ENCODE measurements at places on chromosomes 5 and 9.
A peak's percentile ranks its signal among the peaks of the same experiment; 100 is the strongest.

GRCh38 chr5:124576848-124577409 lies 169.5 kb downstream of the ZNF608 start:
- DNase-seq: no peak

- DNase-seq: no peak
Observed at GRCh38 chr9:129394061-129394885, 216.2 kb upstream of the IER5L start.

- DNase-seq: no peak
Observed at GRCh38 chr5:32020946-32021345, 153.2 kb downstream of the GOLPH3 start.

DNA sequence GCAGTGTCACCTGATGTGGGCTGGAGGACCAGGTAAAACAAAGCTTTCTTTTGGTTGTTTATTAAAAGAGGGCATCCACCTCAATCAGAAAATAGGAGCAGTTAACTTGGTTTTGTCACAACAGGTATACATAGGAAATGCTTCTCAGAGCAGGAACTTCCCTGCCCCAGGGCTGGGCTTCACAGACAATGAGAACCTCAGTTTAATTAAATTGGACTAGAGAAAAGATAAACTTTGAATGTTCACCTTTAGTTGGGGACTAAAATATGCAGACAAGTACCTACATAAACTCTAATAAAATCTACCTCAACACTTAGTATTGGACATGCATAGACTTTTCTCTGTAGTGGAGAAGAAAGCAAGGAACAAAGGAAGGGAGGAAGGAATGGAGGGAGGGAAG lies 392.0 kb downstream of the ENC1 start:
- DNase-seq: no peak

DNA sequence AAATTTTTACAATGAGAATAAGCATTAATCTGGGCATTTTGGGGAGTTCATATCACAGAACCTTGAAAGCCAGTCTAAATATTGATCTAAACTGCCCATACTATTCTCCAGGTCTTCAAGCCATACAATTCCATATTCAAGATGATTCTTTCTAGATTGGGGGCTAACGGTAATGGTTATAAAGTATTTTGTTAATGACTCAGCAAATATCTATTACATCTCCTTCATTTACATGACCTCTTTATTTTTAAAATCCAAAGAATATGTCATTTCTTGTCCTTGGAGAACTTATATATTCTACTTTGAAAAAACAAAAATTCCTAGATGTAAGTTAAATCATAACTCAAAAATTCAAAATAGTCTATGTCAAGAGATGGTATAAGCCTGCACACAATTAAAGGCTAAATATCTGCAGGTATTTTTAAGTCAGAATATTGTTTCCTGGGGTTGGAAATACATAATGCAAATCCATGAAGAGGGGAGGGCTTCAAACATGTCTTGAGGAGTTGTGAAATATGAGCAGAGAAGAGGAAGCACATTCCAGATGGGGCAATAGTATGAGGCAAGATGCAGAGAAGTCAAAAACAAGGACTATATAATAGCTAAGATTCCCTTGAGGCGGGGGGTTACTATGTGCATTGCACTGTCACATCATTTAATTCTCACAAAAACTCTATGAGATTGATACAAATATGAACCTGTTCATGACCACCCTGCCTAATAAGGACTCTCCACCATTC lies 526.4 kb downstream of the NR2F1-AS1 start:
- no peak for DNase-seq

GRCh38 chr5:93658044-93658443 lies 75.0 kb downstream of the NR2F1 start:
- no peak for DNase-seq

DNA sequence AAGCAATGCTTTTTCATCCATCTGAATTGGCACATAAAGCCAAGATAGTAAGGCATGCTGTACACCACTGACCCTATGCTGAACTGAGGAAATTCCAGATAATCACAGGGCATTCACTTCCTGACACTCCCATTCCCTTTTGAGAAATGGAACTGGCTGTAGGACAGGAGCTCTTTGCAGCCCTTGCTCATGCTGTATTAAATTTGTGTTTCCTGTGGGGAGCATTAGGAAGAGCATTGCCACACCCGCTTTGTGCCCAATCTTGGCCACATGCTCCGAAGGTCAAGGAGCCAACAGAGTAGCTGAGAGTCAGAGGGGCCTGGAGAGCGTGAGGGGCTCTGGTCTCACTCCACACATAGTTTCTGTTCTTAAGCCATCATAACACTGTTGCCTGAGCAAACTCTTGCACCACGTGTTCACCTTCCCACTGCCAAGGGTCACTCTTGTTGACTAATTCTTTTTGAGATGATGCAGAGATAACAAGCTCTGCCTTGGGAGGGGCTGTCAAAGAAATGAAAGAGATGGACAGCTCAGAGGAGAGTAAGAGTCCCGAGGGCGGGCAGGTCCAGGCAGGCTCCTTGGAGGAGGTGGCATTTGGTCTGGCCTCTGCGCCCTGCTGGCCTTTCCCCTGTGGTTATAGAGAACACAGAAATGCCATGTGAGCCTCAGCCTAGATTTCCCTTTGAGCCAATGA lies 31.7 kb upstream of the ARAP3 start:
- peak; percentile 16 for DNase-seq

- DNase-seq: no peak
Observed at GRCh38 chr9:14373336-14373666, 59.4 kb upstream of the NFIB start.

- DNase-seq: no peak
Observed at GRCh38 chr9:35010351-35010958, 20.9 kb downstream of the DNAJB5 start.

DNA sequence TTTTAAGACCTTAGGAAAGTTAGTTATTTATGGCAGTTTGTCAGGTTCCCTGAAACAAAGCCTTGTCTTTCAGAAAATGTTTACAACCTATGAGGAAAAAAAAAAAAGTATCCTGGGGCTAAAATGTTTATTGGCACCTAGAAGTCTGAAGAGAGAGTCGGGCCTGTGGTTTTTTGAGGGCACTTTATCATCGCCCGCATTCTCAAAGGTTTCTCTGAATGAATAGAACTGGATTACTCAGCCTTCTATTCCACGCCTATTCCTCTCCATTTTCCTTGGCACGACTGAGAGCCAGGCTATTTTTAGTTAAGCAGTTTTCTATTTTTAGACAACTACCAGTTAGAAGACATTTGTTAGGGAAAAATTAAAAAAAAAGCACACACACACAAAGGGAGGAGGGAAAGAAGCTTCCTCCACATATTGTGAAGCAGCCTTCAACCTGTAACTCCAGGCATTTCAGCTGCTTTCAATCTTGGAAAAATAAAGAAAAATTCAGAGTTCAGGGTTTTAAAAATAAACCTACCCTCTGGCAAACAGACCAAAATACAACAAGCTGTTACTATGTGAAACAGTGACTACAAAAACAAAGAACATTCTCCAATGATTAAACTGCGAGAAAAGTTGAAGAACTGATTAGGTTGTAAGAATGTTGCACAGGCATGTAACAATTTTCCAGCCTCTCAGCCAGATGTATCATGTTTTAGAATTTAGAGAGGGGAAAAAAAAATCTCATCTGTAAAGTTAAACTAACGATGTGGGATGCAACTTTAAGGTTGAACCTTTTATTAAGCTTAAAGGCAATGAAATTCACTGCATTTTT lies 97.0 kb downstream of the MEF2C start:
- peak; percentile 54 for DNase-seq

DNA sequence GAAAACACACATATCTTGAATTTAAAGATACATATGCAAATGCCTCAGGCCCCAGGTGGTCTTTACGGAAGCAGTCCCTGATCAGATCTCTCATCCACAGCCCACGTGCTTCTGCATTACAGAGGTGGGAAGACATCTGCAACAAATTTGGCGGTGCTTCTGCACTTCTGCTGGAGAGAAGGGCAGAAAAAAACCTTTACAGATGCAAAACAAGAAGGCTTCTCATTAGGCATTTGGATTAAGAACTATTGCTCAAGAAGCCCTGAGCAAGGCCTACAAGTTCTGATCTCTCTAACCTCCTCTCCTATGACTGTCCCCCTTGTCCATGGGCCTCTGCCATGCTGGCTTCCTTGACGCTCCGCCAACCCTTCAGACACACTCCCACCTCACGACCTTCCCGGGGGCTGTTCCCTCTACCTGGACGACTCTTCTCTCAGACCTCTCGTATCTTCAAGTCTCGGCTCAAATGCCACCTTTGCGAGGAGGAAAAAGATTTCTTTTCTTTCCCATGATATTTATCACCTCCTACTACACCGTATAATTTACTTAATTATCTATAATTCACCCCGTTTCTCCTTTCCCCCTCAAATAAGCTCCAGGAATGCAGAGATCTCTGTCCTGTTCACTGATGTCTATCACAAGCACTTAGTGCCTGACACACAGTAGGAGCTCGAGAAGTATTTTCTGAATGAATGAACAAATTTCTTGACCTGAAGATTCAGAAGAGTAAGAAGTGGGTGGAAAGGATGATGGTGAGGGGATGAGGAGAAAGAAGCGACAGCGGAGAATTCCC lies 1.1 kb downstream of the MTMR12 start:
- DNase-seq: no peak

DNA sequence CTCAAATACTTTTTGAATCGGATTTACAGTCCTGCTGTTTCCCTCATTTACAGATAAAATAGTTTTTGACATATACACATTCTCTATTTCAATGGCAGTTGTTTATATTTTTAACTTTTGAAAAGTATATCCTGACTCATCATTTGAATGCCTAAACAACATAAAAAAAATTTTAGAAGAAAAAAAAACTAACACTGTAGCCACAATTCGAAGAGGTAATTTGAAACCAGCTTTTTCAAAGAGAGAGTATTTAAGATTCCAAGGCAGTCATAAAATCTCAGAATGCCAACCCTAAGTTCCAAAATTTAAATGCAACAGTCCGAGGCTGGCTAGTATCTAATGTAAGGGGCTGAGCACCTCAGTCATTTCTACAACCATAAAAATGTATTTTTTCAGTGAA lies 626.8 kb downstream of the DNAH5 start:
- no peak for DNase-seq

- no peak for DNase-seq
Observed at GRCh38 chr5:141747152-141748141, 65.4 kb upstream of the ARAP3 start.

- DNase-seq: no peak
Observed at GRCh38 chr5:174418809-174419539, 305.4 kb upstream of the MSX2 start.

GRCh38 chr9:3751125-3751758 lies 225.4 kb upstream of the RFX3 start:
- DNase-seq: no peak

- no peak for DNase-seq
Observed at GRCh38 chr9:88179062-88179521, 40.8 kb upstream of the SPATA31C2 start.

GRCh38 chr5:175195698-175196656 lies 248.0 kb downstream of the DRD1 start:
- no peak for DNase-seq

- DNase-seq: no peak
Observed at GRCh38 chr5:116668390-116668789, 93.8 kb upstream of the SEMA6A start.

GRCh38 chr5:142587354-142587965 lies 98.4 kb downstream of the FGF1 start:
- DNase-seq: no peak

GRCh38 chr5:457195-457961 lies 14.4 kb downstream of the EXOC3 start:
- no peak for DNase-seq

DNA sequence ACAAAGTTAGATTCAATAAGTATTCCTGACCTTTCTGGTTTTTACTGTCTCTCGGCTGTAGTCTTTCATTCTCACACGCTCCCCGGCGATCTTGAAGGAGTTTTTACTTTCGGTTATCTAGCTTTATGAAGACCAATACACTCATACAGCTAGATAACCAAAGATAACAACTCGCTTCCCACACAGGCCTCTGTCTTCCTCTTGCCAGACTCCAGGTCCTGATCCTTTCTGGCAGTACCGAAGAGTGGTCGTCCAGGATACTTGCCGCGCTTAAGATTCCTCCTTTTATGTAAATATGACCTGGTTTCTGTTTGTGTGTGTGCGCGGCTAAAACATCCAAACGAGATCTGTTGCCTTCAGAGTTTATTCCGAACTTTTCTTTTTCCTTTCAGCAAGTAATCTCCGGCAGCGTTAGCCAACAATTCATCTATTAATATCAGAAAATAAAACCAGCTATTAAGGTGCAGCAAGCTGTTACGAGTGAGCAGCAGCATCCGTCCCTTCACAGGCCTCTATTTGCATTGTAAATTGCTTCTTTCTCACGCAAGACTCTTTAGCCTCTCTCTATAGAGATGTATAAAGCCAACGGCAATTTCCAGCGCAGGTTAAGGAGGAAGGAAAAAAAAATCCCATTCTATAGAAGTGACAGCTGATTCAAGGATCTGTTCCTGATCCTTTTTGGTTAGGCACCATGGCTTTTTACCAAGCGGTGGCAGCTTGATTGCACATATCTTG lies 216.1 kb downstream of the MEF2C start:
- no peak for DNase-seq

DNA sequence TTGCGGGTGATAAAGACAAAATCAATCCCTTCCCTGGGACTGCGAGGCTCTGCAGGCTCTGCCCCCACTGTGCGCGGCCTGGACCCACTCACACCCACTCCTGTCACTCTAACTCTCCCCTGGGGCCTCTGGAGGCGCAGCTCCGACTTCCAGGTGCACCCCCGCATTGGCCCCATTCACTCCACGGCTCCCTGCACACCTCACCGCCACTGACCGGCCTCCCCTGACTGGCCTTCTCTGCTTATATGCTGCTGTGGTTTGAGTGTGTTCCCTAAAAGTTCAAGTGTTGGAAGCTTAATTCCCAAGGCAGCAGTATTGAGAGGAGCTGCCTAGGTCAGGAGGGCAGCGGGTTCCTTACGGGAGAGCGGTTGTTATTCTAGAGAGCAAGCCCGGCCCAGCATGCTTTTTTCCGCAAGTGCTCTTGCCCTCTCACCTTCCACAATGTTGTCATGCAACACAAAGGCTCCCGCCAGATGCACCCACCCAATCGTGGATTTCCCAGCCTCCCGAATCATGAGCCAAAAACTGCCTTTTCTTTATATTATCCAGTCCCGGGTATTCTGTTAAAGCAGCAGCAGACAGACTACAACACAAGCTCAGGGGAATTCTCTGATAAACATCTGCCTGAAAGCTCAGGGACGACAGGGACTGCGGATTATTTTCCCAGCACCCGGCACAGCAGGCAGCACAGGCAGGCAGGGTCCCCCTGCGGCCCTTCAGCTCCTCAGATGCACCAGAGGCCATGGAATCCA lies 73.5 kb upstream of the LRRTM2 start:
- no peak for DNase-seq

All from COLO829 (cell line).